ENCODE measurements at places on chromosomes 11 and 22. TPM values are rescaled to one million over a fixed set of nuclear protein-coding genes. Genes with fewer than 3 reads are reported as not detected.

GRCh38 chr11:112958670-112959069 lies 2.5 kb upstream of the NCAM1 start:
- DNase-seq: no peak

- no peak for DNase-seq
These were observed 77.0 kb downstream of the MICAL2 start for GRCh38 chr11:12187399-12187798.

DNA sequence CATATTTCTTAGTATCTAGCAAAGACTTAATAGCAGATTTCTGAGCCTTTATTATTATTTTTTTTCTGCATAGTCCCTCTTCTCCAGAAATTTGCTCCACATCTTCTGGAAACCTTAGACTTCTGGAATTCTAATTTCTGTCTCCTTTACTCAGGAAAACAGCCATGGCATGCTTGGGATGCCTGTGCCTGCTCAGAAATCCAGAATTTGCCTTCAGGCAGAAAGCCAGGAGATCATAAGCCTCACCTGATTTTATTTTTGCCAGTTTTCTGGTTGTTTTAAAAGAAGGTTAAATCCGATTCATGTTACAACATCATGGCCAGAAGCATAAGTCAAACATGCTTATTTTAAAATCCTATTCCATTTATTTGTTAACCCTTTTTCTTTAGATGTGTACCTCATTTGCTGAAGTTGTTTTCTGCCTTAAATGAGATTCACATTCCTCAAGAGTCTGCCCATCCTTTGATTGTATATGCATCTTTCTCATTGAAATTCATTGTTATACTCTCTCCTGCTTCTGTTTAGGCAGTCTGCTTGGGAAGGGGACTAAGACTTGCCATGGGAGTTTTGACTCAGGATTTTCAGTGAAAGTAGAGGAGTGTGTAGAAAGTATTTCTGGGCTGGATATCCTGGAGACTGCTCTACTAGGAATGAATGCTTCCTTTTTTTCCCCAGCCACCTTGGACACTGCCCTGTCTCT lies 37.1 kb downstream of the SIK2 start:
- DNase-seq: no peak

DNA sequence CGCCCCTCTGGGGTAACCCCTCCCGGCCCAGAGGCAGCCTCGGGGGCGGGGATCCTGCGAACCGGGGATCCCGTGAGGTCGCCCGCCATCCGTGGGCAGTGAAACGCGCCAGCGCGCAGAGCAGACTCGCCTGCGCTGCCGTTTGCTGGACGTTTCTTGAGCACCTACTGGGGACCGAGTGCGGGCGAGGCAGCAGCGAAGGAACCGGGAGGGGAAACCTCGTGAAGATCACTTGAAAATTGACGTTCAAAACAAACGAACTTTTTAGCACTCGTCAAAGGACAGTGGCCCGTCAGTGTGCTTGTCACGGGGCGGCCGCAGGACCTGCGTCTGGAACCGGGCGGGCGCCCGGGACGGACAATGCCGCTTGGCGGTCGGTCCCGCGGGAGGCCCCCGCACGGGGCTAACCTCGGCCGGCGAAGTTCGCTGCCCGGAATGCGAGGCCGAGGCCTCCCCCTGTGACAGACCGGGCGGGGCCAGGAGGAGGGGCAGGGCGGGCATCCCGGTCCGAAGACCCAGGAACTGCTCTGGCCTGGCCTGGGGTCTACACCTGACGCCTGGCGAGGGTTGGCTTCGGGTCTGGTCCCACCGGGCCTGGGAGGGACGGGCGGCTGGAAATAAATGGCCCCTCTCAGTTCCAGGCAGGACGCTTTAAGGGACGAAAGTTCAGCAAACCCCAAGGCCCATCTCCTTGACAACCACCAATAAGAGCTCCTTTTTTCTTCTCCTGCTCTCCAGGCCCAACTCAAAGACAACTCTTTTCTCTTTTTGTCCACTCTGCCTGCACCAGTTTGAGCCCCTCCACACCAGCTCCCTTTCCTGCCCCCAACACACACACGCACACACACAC lies 723 bp upstream of the SCUBE1 start:
- DNase-seq: no peak

- no peak for DNase-seq
These were observed 451.2 kb downstream of the MIAT start for GRCh38 chr22:27108425-27109114.

- no peak for DNase-seq
These were observed 1.3 kb upstream of the FOLR1 start for GRCh38 chr11:72190631-72191071.

The OTOG gene
- not detected for polyA plus RNA-seq

The ARHGAP8 gene
- polyA plus RNA-seq: 1.6 TPM

The OR52N4 gene
- polyA plus RNA-seq: 0.20 TPM

The PRR5L gene
- polyA plus RNA-seq: 3.6 TPM

Measured in urinary bladder (tissue), 4 donors.